ENCODE measurements at places on chromosomes 12 and 14.

- no peak for DNase-seq
Observed at GRCh38 chr12:18721452-18721851, 16.4 kb downstream of the PLCZ1 start.

- DNase-seq: no peak
Observed at GRCh38 chr12:50302686-50303085, 19.4 kb upstream of the LIMA1 start.

DNA sequence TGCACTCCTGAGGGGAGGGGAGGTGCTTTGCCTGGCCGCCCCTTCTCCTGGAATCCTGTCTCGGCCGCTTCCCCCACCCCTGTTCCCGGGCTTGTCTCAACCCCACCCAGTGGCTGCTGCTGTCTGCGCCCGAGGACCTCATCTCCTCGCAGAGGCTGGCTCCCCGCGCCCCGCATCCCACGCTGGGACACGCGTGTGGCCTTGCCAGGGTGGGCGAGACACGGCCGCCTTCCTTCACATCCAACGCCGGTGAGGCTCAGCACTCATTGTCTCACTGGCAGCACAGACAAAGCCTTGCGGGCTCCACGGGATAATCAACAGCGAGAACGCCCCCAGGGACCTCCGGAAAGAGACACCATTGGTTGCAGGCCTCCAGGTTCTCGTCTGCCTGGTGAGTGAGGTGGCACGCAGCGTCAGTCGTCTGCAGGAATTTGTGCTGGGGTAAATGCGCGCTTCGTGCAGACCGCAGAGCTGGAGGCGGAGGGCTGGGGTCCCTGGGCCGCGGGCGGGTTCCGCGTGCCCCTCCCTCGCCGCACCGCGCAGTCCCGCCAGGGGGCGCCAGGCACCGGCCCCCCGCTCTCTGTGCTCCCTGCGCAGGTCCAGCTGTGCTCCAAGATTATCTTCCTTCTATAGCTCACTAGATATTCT lies 26.8 kb downstream of the CCDC177 start:
- DNase-seq: no peak

- no peak for DNase-seq
Observed at GRCh38 chr14:63523735-63524426, 19.3 kb downstream of the PPP2R5E start.

DNA sequence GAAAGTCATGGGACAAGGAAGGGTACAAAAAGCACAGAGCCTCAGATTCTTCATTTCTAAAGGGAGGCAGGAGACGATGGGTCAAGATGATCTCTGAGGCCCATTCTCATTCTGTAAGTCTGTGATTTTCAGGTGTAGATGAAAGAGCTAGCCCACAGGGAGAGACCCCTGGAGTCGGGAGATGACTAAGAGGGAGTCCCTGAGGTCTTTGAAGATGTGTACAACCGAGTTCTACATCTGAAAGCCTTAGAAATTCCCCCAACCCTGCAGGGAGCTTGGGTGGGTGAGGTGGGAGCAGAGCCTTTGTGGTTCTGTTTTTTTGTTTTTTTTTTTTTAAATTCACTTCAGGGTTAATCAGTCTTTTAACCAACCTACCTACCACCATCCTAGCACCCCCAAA lies 3.1 kb downstream of the WNT10B start:
- no peak for DNase-seq

DNA sequence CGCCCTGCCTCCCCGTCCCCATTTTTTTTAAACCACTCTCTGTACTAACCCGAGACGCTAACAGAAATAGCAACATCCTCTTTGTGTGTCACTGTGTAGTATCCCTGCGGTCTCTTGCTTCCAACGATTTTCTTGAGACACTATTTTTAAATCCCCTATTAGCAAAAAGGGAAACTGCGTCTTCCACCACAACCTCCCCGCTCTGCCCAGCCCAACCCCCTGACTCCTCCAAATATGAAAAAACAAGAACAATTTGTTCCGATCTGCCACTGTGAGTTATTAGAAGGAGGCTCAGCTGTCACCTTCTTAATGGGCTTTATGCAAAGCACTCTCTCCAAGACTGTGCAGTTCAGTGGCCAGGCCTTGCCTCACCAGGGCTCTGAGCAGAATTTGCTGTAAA lies 76.3 kb downstream of the MAP1LC3B2 start:
- no peak for DNase-seq

DNA sequence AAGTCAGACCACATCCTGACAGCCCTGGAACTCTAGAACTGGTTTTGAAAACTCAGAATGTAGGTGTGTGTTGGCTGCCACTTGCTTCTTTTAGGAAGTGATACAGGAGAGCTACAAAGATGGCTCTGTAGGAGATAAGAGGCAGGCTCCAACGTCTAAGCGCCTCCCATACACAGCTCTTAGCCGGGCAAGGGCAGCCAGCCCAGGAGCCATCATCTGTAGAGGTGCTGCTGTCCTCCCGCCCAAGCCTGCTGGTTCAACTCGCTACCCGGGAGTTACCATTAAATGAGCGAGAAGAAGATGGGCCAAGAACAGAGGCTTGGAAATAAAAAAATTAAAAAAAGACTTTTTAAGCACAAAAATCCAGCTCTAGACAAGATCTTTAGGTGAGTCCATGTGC lies 61.2 kb upstream of the DIO3 start:
- DNase-seq: no peak

- DNase-seq: no peak
Observed at GRCh38 chr12:89879766-89880165, 171.1 kb upstream of the ATP2B1 start.

GRCh38 chr14:89576960-89577359 lies 159.9 kb upstream of the FOXN3 start:
- DNase-seq: no peak

GRCh38 chr12:101021442-101021841 lies 188.6 kb downstream of the SLC5A8 start:
- peak; percentile 15 for DNase-seq

GRCh38 chr14:81231540-81231939 lies 10.8 kb upstream of the GTF2A1 start:
- no peak for DNase-seq

- DNase-seq: no peak
Observed at GRCh38 chr12:1934068-1934467, 15.6 kb upstream of the CACNA2D4 start.

GRCh38 chr14:60807971-60808370 lies 73.4 kb downstream of the MNAT1 start:
- DNase-seq: no peak

GRCh38 chr12:122042910-122043309 lies 21.2 kb downstream of the BCL7A start:
- no peak for DNase-seq

- DNase-seq: no peak
Observed at GRCh38 chr14:98347686-98348085, 924.3 kb downstream of the BCL11B start.

DNA sequence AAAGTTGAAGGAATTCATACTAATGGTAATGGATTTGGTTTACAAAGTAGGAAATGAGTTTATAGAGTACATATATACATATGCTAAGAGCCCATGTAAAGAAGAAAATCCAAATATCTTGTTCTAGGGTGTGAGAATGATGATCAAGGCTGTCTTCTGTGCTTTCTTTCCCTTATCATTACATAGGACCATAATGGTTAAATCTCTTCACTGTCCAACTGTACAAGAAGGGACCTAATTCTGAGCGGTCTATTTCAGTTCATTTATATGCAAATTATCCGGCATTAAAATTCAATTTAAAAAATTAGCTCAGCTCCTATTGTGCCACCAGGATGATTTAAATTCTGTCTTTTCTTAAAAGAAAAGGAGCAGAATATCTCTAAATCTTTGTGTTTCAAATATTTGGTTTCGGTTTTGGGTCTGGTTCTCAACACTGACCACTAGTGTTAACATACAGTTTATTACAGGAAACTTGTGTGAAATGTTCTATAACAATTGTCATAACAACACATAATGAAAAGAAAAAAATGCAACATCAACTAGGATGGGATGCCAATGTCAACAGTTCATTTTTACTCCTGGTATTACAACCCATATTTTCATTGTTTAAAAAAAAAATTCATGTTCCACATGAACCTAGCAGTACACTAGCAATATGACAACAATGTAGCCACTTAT lies 16.8 kb downstream of the OR4K1 start:
- DNase-seq: no peak

GRCh38 chr14:91317381-91318308 lies 73.1 kb upstream of the GPR68 start:
- DNase-seq: no peak

DNA sequence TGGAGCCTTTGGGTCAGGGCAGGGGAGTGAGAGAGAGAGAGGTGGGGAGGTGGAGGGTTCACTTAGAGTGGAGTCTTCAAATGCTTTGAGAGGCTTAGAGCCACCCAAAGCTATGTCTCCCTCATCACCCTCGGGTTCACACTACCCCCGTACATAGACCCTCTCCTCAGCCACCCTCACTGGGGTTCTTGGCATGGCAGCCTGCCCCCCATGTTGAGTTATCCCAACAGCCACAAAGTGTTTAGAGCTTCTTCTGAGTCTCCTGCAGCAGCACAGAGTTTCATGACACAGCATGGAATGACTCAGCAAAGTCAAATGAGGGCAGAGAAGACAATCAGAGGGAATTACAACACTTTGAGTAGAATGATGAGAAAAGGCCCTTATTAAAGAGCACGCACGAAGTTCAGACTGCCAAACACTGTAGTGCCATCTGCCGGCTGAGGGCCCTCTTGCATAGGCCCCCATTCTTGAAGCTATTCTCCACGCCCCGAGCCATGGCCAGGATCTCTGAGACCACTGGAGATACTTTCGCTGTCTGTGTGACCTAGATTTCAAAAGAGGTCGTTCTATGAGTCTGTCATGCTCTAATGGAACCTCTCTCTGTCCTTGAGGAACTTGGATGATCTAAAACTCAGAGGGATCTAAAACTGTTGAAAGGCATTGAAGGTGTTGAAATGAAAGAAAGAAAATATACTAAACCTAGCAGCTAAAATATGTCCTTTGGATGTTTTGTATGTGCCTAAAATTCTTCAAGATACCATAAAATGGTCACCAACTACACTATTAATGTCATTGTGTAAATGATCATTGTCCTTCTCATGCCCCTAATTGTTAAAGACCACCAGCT lies 221.9 kb downstream of the PELI2 start:
- peak; percentile 41 for DNase-seq

DNA sequence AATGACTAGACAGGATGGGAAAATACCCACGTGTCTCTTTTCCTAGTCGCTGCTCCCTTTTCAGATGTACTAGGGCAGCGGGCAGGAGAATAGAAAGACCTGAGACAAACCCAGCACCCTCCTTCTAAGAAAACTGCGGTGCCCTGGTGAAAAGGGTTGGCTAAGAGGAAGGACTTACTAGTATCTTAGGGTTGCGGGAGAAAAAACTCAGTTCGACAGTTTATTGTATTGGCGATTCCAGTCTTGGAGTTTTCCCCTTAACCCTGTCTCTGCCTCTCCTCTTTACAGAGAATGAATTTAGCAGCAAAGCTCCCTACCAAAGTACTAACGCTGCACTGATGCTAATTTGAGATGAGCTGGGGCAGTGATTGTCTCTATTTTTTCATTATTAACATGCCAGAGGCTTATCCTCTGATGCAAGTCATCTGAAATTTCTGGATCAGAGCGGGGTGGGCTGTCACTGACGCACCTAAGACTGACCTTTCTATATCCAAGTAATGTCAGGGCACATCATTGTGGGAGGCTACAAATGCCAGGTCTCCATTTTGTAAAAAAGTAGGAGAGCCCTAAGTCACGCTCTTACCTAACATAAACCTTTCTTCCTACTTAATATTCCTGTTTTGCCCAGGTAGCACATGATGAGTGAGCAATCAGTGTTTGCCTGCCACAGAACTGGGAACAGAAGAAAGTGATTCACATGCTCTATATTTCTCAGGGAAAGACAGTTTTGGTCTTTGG lies 916 bp upstream of the PAWR start:
- DNase-seq: no peak
